ENCODE measurements at places on chromosomes 3 and 15.
A peak's percentile ranks its signal among the peaks of the same experiment; 100 is the strongest.

DNA sequence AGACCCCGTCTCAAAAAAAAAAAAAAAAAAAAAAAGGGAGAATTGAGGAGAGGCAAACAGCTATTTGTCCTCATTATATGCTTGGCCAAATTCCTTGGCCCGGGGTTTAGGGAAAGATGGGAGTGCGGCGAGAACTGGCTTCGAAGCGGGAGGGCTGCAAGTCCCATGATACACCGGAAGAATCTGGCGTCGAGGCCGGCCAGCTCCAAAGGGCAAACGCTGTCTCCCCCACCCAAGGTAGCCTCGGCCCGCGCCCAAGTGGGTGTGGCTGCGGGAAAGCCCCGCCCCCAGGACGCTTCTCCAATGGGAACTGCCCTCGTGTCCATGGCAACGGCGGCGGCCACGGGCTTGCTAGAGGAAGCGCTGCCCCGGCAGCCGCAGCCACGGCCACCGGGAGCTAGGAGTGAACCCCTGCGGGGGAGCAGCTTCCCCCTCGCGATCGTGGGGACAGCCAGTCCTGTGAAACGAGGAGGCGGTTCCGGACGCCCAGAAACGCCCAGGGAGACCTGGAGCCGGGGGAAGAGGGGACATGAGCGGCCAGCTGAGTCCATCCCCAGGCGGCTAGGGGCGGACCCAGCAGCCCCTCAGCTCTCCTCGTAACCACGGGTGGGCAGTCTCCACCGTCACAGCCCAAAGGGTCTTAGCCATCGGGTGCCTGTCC is at the start of gene TTLL13:
Gene TTLL13 (plus strand): TSS at position 354 of the 661 bp plus-strand sequence. CDS start 1,075 bp downstream, outside the sequence.
- H3K4me3 ChIP-seq = peak within 1 kb of the TSS; percentile 48

GRCh38 chr15:75029378-75030022 is 6.1 kb downstream of the PPCDC start:
- peak; percentile 57 for DNase-seq
- H3K36me3 ChIP-seq = peaks cover 6% of the 10 kb centered on the region
- H3K4me3 ChIP-seq = peak overlapping the region; percentile 54
- H3K4me1 ChIP-seq = peaks cover 19% of the 10 kb centered on the region

- no peaks in the 10 kb centered on the region for H3K27me3 ChIP-seq
- H3K36me3 ChIP-seq = no peaks in the 10 kb centered on the region
- peaks cover 11% of the 10 kb centered on the region for H3K4me1 ChIP-seq
- H3K4me3 ChIP-seq = no peak overlapping the region
- DNase-seq = no peak
- H3K27ac ChIP-seq = no peak overlapping the region
These were observed 34.9 kb downstream of the IDH2 start for GRCh38 chr15:90067181-90067952.

- no peaks in the 10 kb centered on the region for H3K27me3 ChIP-seq
- H3K4me1 ChIP-seq = peaks cover 2% of the 10 kb centered on the region
- no peak overlapping the region for H3K27ac ChIP-seq
- DNase-seq = no peak
- H3K4me3 ChIP-seq = no peak overlapping the region
- no peaks in the 10 kb centered on the region for H3K36me3 ChIP-seq
These were observed 122.6 kb downstream of the SATB1 start for GRCh38 chr3:18302517-18302916.

- peaks cover 29% of the 10 kb centered on the region for H3K4me1 ChIP-seq
- no peaks in the 10 kb centered on the region for H3K27me3 ChIP-seq
- H3K4me3 ChIP-seq = peak overlapping the region; percentile 27
- DNase-seq = peak; percentile 99
- H3K36me3 ChIP-seq = no peaks in the 10 kb centered on the region
- H3K27ac ChIP-seq = peak overlapping the region; percentile 100
These were observed 110.9 kb downstream of the ASB7 start for GRCh38 chr15:100713163-100713867.

GRCh38 chr3:195385526-195385925 is 57.3 kb downstream of the ACAP2 start:
- peaks cover 7% of the 10 kb centered on the region for H3K4me1 ChIP-seq
- H3K4me3 ChIP-seq = no peak overlapping the region
- peaks cover 3% of the 10 kb centered on the region for H3K36me3 ChIP-seq
- no peak overlapping the region for H3K27ac ChIP-seq

DNA sequence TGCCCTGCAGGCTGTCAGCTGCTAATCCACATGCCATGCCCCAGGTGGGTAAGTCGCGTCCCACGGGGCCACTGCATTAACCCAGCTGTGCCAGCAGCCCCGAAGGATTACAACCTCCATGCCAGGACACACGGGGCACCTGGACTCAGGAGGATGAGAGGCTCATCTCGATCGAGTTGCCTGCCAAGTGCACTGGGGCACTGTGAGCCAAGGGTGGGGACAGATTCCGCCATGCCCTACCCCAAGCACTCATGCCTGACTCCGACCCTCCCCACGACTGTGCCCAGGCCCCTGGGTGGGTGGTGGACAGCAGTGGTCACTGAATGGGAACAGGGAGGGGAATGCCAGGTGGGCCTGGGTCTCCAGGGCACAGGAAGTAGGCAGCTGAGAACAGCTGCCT is 20.7 kb upstream of the SNRPA1 start:
- H3K36me3 ChIP-seq = no peaks in the 10 kb centered on the region
- no peak overlapping the region for H3K4me3 ChIP-seq
- H3K27me3 ChIP-seq = no peaks in the 10 kb centered on the region
- DNase-seq = no peak

DNA sequence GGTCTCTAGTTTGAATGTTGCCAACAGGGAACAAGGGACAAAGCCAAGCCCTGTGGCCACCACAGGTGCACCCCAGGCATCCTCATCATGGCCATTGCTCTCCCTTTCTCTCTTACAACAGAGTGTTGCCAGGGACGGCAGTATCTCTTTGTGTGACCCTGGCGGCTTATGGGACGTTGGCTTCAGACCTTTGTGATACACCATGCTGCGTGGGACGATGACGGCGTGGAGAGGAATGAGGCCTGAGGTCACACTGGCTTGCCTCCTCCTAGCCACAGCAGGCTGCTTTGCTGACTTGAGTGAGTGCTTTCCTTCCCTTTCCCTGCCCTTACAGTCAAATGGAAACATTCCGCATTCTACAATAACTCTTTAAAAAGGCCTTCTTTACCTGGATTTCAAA is 38.2 kb downstream of the BOC start:
- peak overlapping the region; percentile 64 for H3K27ac ChIP-seq
- H3K4me3 ChIP-seq = no peak overlapping the region
- peaks cover 43% of the 10 kb centered on the region for H3K4me1 ChIP-seq
- H3K27me3 ChIP-seq = no peaks in the 10 kb centered on the region
- H3K36me3 ChIP-seq = peaks cover 1% of the 10 kb centered on the region

- no peaks in the 10 kb centered on the region for H3K36me3 ChIP-seq
- DNase-seq = no peak
- H3K27ac ChIP-seq = no peak overlapping the region
- H3K4me3 ChIP-seq = no peak overlapping the region
- H3K27me3 ChIP-seq = no peaks in the 10 kb centered on the region
These were observed 17.1 kb upstream of the TASOR start for GRCh38 chr3:56700151-56700550.

GRCh38 chr3:71517271-71517791 is 66.2 kb downstream of the FOXP1 start:
- H3K4me1 ChIP-seq = peaks cover 13% of the 10 kb centered on the region
- H3K36me3 ChIP-seq = no peaks in the 10 kb centered on the region

DNA sequence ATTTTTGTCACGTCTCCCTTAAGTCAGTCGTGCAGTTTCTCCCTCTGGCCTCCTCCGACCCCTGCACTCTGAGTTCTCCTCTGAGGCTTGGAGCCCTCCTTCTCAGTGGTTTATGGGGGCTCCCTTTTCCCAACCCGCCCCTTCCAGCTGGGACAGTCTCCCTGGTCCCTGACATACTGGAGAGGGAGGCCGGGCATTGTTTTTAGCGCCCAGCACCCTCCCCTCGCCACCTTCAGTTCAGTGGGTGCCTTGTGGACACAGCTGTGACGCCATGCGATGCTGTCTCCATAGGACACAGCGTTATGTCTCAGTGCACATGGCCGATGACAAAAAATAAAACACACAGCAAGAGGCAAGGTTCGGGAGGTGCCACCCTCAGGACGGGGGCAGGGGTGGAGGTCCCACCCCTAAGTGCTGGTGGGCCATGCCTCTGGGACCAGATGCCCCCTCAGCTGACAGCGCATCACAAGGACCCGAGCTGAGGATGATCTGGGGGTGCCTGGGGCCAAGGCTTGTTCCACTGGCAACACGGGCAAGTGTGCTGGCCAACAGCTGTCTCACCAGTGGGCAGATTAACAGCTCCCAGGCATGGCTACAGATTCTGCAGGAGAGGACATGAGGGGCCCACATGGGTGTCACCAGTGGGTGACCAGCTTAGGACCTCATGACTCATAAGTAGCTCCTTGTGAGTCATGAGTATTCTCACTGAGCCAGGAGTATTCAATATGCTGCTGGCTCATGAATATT is 81.6 kb downstream of the PLXNA1 start:
- no peak overlapping the region for H3K27ac ChIP-seq
- H3K4me3 ChIP-seq = no peak overlapping the region
- no peaks in the 10 kb centered on the region for H3K36me3 ChIP-seq
- no peak for DNase-seq
- no peaks in the 10 kb centered on the region for H3K27me3 ChIP-seq
- H3K4me1 ChIP-seq = peaks cover under 1% of the 10 kb centered on the region

DNA sequence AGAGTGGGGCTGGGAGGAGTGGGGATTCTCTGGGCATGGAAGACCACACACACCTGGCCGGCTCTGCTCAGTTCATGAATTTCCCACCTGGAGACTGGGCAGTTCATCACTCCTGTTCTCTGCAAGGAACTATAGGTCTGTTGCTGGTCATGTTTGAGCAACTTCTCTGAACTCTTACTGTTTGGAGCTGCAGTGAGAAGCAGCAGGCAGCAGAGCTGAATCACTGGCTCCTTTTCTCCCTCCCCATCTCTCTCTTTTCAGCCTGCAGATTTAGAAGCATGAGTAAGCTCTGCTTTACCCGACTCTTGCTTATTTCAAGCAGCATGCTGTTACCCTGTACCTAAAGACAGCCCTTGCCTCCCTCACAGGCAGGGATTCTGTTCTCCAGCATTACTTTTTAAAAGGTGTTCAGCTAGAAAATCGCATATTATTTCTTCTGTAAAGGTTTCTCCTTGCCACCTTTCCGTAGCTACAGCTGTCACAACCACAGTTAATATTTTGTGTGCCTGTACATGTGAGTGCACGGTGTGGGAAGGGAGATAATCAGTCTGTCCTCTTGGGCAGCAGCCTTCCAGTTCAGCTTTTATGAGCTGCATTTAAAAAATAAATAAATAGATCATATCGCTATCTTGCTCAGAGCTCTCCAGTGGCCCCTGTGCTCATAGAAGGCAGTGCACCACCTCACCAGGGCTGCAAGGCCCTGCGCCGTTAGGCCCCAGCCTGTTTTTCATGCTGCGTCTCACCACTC is 131.6 kb downstream of the CHCHD6 start:
- H3K27me3 ChIP-seq = no peaks in the 10 kb centered on the region
- H3K4me3 ChIP-seq = no peak overlapping the region
- DNase-seq = no peak
- no peak overlapping the region for H3K27ac ChIP-seq
- H3K4me1 ChIP-seq = peaks cover 5% of the 10 kb centered on the region

GRCh38 chr15:75785771-75786574 is 57.3 kb upstream of the UBE2Q2 start:
- H3K4me1 ChIP-seq = no peaks in the 10 kb centered on the region
- no peaks in the 10 kb centered on the region for H3K36me3 ChIP-seq
- H3K4me3 ChIP-seq = no peak overlapping the region
- H3K27ac ChIP-seq = no peak overlapping the region

GRCh38 chr3:56190771-56191305 is 277.4 kb downstream of the ERC2 start:
- H3K4me3 ChIP-seq = no peak overlapping the region
- DNase-seq = no peak
- no peaks in the 10 kb centered on the region for H3K4me1 ChIP-seq
- no peaks in the 10 kb centered on the region for H3K36me3 ChIP-seq
- H3K27me3 ChIP-seq = no peaks in the 10 kb centered on the region

- no peaks in the 10 kb centered on the region for H3K27me3 ChIP-seq
- H3K36me3 ChIP-seq = no peaks in the 10 kb centered on the region
- no peaks in the 10 kb centered on the region for H3K4me1 ChIP-seq
- H3K27ac ChIP-seq = no peak overlapping the region
These were observed 310.0 kb upstream of the WNT5A start for GRCh38 chr3:55797084-55797483.

DNA sequence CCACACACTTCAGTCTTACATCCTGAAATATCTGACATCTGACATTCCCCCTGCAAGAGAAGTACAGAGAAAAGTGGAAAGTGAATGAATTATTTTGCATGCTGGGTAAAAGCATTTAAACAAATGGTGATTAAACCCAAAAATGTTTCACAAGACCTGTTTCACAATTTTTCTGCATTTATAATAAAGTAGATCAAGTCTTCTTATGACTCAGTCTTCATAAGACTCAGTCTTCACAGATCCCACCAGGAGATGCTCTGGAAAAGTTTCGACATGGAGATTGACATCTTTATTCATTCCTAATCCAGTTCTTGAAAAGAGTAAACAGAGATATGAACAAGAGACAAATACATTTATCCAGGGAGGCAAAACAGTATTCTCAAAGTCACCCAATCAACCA is 13.2 kb upstream of the EDC3 start:
- no peak overlapping the region for H3K4me3 ChIP-seq
- H3K27ac ChIP-seq = no peak overlapping the region
- H3K4me1 ChIP-seq = no peaks in the 10 kb centered on the region
- no peaks in the 10 kb centered on the region for H3K36me3 ChIP-seq
- peaks cover 4% of the 10 kb centered on the region for H3K27me3 ChIP-seq

GRCh38 chr3:115146418-115147328 is at the start of gene ZBTB20:
ZBTB20 (minus strand) TSS chr3:115147288.
- no peaks in the 10 kb centered on the region for H3K36me3 ChIP-seq
- H3K4me1 ChIP-seq = peaks cover 6% of the 10 kb centered on the region
- peak within 1 kb of the TSS; percentile 92 for H3K27ac ChIP-seq
- DNase-seq = no peak
- no peaks in the 10 kb centered on the region for H3K27me3 ChIP-seq

DNA sequence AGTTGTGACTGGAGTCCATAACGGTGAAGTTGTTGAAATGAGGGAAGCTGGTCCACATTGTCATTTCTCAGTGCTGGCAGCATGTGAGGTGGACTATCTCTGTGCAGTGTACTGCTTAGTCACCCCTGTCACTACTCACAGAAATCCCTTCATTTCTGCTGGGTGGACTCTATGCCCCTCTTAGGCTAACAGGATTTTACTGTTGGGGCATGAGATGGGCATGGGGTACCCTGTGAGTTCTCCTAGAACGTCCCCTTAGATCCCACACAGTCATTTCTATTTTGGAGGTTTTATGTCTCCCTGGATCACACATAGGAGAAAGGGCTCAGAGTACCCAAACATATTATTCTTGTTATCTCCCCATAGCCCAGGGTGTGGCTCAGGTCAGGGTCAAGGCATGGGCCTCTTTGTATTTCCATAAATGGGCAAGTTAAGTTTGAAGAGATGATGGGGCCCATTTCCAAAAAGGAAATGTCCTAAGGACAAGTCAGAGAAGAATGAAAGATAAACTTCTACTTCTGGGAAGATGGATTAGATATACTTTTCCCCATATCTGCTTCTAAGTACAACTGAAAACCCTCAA is 15.2 kb downstream of the P2RY1 start:
- no peaks in the 10 kb centered on the region for H3K4me1 ChIP-seq
- no peaks in the 10 kb centered on the region for H3K36me3 ChIP-seq
- no peak overlapping the region for H3K27ac ChIP-seq
- no peak overlapping the region for H3K4me3 ChIP-seq
- no peak for DNase-seq

Data from keratinocyte (primary cell).